CD4-positive, alpha-beta T cell treated with Interleukin-12 subunit alpha and Interleukin-12 subunit beta, for 1 hour (primary cell): ENCODE measurements at places on chromosomes 16 and 17.

DNA sequence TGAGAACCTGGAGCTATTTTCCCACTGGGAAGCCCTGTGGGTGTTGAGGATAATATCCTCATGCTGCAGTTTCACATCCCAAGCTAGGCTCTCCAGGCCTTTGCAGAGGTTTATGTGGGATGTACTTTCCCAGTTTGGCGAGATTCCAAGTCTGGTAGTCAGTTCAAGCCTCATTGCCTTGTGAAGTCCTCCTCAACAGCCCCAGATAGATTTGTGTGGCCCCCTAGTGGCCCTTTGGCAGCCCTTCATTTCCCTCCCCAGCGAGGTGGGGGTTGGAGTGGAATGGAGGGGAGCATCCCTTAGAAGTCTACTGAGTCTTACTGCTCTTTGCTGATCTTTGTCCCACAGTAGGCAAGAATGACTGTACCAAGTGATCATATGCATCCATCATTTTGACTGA is 137.9 kb downstream of the CDH11 start:
- no peak for DNase-seq

- DNase-seq, result peak; percentile 32
Observed at GRCh38 chr17:74467221-74467951, 952 bp downstream of the CD300A start.

DNA sequence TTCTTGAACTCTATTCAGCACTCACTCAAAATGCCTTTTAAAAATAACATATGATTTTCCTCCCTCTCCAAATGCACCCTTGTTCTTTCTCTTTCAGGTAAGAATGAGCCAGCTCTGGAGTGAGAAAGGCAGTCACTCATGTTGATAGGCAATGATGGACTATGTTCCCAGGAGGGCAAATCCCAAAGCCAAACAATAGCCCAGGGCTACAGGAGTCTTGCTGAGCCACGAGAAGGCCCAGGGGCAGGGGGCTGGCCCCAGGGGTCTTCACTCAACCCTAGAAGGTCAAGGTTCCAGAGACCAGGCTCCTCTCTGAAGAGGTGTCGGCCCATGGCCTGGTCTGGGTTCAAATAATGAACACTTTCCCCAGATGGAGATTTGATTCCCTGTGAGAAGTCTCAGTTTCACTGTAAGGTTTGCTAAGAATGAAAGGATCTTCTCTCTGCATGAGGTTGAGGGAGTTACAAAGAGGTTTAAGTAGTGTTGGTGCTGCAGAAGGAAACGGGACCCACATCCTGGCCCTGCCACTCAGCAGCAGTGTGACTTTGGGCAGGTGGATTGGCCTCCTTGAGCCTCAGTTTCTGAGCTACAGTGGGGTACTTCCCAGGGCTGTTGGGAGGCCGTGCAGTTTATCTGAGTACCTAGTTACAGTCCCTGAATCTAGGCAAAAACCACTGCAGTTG is 49.0 kb downstream of the RTN4RL1 start:
- no peak for DNase-seq

GRCh38 chr17:16589097-16589969 is 20.3 kb upstream of the ZNF287 start:
- peak; percentile 93 for DNase-seq

GRCh38 chr17:69417545-69418483 is 3.3 kb downstream of the MAP2K6 start:
- no peak for DNase-seq

DNA sequence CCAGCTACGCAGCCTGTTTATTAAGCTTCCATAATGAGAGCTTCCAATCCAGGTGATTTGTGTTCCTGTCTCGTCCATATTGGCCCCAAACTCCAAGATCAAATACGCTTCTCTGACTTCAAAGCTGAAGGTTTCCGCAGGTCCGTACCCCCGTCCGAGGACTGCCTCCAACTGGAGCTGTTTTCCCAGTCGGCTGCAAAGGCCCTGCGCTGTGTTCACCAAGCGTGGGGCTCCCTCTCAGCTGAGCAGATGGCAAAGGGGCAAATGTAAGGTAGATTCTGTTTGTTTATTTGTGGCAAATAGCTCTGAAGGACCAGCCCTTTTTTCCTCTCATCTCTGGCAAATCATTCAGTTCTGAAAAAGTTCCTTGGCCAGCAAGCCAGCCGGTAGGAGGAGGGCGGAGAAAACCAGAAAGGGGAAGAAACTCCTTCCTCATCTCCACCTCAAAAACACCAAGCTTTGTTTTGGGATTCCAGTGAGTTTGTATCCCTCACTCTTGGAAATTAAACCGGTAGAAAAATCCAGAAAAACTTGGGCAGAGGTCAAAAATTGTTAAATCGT is 35.2 kb downstream of the NXN start:
- no peak for DNase-seq

DNA sequence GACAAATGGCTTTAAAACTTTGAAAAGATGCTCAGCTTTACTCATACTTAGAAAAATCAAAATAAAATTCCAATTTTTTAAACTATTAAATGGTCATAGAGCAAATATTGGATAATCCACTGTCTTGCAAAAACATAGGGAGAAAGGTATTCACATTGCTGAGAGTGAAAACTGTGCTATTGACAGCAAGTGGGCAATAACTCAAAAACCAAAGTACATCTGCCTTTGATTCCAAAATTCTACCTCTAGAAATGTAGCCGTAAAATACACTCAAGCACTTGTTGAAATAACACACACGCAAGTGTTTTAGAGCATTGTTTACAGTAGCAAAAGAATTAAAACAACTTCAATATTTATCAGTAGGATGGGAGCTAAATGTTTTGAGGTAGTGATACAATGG is 210.6 kb upstream of the HS3ST3A1 start:
- no peak for DNase-seq

DNA sequence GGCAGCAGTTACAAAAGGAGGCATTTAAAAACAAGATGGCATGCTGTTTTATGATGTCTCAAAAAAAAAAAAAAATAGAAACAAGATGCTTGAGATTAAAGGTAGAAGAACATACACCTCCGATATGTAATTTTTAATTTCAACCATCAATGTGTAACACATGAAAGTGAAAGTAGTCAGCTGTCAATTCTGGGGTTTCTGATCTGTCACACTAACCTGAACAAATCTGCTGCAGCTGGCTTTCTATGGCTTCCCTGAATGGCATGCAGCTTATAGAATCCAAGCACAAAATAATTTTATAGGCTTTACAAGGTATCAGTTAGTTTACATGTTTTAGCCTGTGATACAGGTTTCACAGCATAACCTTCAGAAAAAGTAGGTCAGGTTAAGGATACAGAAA is 13.5 kb downstream of the GLYR1 start:
- no peak for DNase-seq

GRCh38 chr16:85126705-85127378 is 14.6 kb upstream of the CIBAR2 start:
- DNase-seq, result no peak

GRCh38 chr16:61364990-61365389 is 671.2 kb downstream of the CDH8 start:
- no peak for DNase-seq

DNA sequence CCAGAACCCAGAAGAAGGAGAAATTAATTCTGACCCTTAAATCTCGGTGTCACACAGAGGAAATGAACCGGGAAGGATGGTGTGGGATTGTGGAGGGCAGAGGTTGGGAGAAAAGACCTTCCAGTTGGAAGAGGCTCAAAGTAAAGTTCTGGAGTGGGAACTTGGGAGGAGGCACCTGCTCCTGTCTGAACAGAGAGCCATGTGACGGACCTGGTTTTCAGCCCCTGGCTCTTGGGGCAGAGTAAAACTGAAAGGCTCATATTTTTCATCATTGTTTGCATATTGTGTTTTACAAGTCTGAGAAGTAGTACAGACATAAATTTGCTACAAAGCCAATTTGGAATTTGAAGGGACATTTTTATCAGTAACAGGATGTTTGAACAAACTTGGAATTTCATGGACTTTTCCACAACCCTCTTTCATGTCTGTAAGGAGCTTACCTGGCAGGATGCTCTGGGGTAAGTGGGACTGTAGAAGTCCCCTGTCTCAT is 24.4 kb upstream of the SEC14L1 start:
- DNase-seq, result no peak

GRCh38 chr17:33709881-33710280 is 416.8 kb upstream of the ASIC2 start:
- DNase-seq, result no peak

GRCh38 chr17:45233423-45233924 is 11.8 kb downstream of the FMNL1 start:
- DNase-seq, result no peak

GRCh38 chr17:35486920-35487732 is 38.6 kb upstream of the SLFN13 start:
- DNase-seq, result peak; percentile 74

GRCh38 chr17:79988185-79988971 is 47.3 kb downstream of the TBC1D16 start:
- no peak for DNase-seq

GRCh38 chr16:81513204-81514040 is 68.8 kb downstream of the CMIP start:
- no peak for DNase-seq

DNA sequence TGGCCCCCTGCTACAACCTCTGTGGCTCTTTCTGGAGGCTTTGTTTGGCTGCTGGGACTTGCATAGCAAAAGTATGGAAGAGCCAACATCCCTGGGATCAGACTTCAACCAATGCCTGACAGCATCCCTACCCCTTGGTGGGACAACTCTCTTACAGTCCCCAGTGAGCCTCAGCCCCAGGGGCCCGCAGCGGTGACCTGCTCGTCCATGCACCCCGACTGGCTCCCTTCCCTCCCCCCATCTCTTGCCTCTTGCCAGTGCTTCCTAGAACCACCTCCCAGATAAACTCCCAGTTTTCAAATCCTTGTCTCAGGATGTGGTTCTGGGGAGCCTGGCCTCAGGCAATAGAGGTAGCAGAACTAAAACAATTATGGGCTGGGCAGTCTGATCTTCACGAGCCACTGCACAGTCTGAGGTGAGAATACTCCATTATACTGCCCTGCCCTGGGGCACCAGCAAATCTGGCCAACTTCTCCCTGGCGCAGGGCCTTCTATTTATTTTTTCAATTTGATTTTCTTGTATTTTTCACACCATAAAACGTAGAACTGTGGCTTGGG is 86.6 kb upstream of the BRD7 start:
- no peak for DNase-seq

DNA sequence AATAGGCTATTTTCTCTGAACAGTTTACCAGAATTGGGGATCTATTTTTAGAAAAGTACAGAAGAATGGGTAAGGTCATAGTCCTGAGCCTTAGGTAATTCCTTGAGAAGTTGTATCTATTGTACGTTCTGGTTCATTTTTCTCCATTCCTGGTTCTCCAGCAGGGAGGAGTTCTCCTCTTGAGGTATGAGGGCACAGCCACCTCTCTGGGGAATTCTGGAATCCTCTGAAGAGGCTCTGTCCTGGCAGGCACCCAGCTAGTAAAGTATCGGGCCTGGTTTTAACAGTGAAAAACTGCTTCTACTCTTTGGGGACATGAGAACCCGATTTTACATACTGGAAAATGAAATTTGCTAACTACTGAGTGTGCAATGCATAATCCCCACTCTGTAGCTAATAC is 19.6 kb upstream of the PMFBP1 start:
- no peak for DNase-seq

- DNase-seq, result no peak
Observed at GRCh38 chr17:49370971-49371834, 9.2 kb upstream of the ZNF652 start.

DNA sequence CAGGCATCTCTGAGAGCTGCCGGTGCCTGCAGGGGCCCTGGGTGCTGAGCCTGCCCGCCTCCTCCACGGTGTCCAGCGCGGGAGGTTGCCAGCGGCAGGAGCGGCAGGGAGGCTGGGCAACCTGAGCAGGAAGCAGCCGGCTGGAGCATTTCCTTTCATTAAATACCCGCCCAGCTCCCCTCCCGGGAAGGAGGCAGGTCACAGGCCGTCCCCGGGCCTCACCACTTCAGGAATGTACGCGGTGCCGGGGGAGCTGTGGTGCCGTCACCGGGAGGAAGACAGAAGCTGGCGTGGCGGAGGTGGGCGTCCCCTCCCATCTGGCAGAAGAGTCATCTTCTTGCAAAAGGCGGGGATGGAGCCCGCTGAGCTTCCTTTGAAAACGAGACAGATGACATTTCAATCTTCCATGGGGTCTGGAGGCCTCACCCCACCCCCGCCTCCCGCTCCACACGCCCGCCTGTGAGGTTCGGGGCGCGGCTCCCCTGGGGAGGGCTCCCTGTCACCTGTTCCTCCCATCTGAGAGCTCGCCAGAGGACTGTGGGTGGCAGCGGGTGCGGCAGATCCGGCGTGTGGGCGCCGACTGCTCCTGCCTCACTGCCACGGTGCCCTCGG is 16.0 kb downstream of the SOX8 start:
- peak; percentile 62 for DNase-seq

DNA sequence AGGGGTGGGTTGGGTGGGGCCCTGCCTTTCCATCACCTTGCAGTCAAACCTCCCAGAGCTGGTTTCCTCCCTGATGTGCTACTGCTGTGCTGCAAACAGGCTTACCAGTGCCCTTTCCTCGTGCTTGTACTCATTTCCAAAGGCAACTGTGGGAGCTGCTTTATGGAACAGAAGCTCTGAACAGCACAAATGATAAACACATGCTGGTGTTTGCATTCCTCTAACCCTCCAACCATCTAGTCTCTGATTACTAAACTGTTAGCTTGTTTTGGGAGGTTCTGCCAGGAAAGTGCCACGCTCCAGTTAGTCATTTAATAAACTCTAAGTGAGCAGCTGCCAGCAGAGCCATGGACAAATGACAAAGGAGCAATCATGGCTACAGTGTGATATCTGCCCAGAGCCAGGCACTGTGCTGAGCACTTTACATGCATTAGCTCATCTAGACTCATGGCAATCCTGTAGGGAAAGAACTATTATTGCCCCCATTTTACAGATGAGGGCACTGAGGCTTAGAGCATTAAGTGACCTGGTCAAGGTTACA is 110.4 kb downstream of the VAT1L start:
- DNase-seq, result no peak

DNA sequence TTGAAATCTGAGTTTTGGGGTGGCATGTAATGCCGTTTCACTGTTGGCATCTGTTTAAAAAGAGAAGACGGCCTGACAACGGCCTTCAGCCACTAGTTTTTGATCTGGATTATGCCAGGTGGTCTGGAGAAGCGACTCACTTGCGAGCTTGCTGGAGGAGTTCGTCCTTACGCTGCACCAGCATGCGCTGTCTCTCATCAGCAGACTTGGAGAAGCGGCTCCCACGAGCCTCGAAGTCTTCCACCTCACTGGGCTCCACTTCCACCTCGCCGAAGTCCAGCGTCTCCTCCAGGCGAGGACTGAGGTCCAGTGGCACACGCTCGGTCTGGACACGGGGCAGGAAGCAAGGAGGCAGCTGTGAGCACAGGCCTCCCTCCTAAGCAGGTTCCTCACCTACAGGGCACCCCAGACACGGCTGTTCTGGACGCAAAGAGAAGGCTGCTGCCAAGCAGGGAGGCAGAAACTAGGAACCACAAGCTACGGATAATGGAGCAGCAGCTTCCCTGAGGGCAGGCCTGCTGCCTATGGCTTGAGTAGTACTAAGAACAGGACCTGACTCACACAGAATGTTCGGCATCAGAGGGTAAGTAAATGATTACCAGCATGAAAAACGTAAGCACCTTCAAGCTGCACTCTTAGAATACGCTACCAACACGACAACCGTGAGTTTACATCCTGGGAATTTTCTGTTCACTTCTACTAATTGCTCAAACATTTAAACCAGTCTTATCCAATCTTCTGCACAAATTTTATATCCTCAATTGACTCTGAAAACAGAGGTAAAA is 61.4 kb downstream of the AMFR start:
- no peak for DNase-seq
